ENCODE measurements at places on chromosomes 5 and 9.

- DNase-seq: no peak
These were observed 297.8 kb downstream of the CWC27 start for GRCh38 chr5:65066387-65067146.

DNA sequence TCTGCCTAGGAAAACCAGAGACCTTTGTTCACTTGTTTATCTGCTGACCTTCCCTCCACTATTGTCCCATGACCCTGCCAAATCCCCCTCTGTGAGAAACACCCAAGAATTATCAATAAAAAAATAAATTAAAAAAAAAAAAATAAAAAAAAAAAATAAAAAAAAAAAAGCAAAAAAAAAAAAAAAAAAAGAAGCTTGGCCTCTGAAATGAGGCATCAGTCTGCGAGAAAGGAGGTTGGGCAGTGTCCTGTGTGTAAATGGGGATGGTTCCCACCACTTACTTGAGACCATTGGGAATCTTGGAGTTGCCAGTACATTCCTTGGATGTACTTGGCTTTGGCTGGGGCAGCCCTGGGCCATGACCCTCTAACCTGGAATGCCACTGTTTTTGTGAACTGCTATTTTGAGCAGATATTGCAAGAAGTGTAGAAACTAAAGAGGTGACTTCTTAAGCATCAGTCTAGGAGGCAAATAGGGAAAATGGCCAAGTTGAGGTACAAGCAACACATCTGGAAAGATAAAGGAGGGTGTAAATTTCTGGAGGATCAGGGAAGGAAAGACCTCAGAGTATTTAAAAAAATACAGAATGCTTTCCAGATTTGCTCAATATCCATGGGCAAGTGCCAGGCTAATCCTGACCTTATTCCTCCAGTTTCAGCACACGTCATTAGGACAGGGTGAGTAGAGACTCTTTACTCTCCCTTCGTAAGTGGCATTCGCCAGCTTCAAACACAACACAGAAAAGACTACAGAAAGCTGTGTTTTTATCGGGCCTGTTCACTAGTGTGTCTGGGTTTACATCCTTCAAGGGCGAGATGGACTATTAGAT, 58.1 kb downstream of the HSPA4 start:
- DNase-seq: peak; percentile 11

- no peak for DNase-seq
These were observed 48.2 kb downstream of the RXRA start for GRCh38 chr9:134374301-134375010.

DNA sequence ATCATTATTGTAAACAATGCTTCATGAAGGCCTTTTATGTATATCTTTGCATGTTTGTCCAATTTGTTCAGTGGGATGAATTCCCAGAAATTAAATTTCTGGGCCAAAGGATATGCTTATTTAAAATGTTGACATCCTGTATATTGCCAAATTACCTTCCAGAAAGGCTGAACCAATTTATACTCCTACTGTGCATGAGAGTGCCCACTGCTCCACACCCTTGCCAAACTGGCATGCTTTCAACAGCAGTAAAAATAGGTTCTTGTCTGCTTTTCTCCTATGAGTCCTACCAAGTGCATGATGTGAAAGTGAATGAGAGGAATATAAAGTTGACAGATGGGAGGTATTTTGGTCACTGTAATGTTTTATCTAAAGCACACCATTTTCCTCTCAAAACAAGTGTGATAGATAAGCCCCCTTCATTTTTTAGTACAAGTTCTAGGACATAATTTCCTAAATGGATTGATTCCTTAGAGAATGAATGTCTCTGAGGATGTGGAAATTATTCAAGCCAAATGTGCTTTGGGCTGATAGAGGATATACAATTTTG, 70.5 kb upstream of the ERBIN start:
- DNase-seq: no peak

DNA sequence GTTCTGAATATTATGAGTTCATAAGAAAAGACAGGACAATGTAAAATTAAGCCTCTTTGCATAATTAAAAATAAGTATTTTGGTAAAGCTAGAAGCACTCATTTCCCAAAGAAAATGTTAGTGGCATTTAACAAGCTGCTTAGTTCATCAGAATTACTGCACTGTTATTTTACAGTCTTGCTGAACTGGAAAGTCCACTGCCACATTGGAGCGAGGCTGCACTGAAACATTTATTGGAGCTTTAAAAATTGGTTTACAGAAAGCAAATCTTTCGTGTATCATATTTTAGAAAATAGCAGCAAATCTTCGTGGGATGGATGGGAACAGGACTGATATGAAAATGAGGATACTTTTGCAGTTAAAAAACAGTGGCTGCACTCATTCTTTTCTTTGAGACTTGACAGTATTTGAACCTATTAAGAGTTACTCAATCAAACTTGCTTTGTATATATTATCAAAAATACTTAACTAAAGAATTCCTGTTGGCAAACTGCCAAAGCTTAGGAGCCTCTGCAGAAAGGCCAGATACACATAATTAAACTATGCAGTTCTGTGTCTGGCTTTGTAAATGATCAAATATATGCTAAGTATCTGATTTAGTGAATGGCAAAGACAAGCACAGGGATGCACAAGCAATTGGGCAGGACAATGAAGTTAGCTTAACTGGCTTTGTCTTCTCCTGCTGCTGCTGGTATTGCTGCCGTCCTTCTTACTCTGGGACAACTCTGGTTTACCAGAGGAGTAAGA, 16.5 kb upstream of the FBXL7 start:
- no peak for DNase-seq

DNA sequence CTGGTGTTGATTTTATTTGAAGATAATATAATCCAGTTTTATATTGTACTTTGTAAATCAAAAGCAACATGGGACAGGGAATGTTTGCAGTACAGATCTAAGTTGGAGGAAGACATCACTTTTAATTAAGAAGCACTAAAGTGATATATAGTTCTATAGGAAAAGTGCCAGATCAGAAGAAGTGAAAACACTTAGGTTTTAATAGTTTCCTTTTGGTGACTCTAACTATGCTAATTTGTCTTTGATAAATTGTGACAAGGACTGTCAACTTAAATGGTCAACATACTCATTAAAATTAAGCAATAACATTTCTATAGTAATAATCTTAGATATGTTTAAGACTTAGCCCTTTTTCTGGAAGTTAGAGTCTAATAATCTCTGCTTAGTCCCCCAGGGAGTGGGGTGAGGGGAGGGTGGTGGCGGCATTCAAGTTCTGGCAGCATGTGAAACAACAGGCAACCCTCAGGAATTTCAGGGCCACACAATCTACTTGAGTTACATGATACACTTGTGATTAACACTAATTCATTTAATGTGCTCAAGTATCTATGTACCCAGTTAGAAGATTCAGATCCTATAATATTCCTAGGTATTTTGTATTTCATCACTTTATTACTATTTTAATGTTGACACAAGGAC, 1026.5 kb downstream of the NR2F1-AS1 start:
- no peak for DNase-seq

GRCh38 chr5:133410335-133410828, 202.0 kb downstream of the FSTL4 start:
- DNase-seq: no peak

DNA sequence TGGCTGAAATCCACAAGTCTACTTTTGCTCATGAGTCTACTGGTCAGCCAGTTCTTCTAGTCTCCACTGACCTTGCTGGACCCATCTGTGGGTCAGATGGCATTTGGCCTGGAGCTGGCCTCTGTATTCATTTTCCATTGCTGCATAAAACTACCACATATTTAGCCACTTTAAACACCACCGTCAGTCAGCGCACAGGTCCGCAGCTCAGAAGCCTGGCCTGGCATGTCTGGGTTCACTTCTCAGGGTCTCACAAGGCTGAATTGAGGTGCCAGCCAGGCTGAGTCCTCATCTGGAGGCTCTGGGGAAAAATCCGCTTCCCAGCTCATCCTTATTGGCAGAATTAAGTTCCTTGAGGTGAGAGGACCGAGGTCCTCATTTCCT, 54.7 kb downstream of the BARX1 start:
- no peak for DNase-seq

GRCh38 chr9:107423540-107423939, 66.0 kb downstream of the KLF4 start:
- no peak for DNase-seq

GRCh38 chr5:14663734-14664269, 716 bp upstream of the OTULIN start:
- no peak for DNase-seq

DNA sequence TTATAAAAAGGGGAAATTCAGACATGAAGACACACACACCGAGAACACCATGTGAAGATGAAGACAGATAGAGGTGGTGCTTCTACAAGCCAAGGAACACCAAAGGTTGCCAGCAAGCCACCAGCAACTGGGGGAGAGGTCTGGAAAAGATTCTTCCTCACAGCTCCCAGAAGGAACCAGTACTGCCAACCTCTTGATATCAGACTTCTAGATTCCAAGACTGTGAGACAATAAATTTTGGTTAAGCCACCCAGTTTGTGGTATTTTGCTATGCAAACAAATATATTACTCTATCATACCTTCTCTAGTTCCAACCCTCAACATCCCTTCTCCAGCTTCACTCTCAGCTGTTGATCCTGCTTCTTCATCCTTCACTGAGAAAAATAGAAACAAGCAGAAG, 451.1 kb downstream of the EBF1 start:
- DNase-seq: no peak

DNA sequence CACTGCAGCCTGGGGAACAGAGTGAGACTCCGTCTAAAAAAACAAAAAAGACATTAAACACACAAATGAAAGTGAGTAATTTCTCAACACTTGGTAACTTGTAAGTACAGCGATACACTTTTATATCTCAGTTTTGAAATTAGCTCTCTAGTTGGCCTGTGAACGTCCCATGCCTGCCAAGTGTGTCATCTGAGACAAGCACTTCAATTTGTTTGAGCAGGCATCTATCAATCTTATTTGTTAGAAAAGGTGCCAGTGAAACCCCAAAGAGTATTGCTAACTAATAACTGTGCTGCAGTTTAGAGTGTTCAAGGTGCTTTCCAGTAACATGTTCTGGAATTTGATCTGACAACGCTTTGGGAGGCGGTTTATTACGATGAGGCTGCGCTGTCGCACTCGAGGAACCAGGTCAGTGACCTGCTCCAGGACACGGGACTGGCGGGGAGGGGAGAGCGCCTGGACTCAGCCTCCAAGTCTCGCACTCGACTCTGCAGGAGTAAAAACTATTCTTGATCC, 1.1 kb upstream of the SPIN1 start:
- no peak for DNase-seq

DNA sequence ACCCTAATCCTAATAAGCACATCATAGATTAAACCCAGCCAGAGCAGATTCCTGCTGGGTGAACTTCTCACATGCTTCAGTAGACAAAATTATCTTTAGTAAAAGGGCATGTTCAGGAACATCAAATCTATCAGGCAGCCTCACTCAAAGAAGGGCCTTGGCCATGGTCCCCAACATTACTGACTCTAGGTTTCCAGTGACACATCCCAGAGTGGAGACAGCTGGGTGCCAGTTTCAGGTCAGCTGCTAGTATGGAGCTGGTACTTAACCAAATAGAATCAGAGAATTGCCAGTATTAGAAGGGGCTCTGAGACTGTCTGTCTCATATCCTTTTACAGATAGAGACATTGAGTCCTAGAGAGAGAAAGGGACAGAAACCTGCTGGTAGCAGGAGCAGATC, 44.1 kb upstream of the GALNT10 start:
- no peak for DNase-seq

DNA sequence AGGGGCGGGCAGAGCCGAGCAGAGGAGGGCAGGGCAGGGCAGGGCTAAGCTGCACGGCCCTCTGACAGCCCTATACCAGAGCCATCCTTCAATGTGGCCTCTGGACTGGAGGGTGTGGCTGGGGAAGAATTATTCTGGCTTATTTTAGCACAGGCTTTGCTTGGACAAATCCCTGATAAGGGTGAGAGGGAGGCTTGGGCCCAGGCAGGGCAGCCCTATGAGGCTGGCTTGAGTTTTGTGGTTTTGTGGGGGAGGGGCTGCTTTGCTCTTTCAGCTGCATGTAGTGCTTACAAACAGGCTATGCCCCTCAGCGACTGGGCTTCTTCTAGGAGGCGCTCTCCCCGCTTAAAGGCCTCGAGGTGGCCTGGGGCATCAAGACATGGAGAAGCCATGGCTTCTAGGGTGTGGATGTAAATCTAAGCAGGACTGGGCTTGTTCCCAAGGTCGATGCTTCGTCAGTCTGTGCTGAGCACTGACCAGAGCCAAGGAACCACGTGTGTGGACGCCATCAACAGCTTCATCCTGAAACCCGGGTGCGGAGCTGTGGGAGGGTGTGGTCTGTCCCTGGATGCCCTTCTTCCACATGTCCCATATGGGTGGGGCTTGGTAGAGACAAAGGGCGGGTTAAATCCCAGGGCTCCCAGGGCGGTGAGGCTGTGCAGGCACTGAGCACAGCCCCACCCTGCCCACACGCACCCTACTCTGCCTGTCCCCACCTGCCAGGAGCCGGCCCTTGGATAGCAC, 45.7 kb upstream of the IPPK start:
- DNase-seq: peak; percentile 9

- DNase-seq: no peak
These were observed 39.5 kb downstream of the SMC5 start for GRCh38 chr9:70298245-70298771.

DNA sequence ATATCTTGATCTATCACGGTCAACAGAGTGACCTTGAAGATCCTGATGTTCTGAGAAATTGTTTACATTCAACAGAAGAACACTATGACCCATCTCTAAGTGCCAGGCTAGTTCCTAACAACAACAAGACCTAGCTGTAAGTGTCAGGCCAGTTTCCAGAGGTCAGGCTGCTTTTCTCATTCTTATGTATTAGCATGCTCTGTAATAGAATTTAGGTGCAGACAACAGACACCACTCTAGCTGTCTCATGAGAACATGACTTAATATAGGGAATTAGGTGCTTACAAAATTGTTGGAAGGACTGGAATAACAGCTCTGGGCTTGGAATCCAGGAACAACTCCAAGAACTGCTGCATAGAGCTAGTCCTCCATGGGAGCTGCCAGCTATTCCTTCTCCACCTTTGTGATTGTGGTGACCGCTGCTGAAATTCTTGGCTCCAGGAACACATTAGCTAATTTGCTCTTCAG, 138.7 kb downstream of the SNX18 start:
- DNase-seq: no peak

DNA sequence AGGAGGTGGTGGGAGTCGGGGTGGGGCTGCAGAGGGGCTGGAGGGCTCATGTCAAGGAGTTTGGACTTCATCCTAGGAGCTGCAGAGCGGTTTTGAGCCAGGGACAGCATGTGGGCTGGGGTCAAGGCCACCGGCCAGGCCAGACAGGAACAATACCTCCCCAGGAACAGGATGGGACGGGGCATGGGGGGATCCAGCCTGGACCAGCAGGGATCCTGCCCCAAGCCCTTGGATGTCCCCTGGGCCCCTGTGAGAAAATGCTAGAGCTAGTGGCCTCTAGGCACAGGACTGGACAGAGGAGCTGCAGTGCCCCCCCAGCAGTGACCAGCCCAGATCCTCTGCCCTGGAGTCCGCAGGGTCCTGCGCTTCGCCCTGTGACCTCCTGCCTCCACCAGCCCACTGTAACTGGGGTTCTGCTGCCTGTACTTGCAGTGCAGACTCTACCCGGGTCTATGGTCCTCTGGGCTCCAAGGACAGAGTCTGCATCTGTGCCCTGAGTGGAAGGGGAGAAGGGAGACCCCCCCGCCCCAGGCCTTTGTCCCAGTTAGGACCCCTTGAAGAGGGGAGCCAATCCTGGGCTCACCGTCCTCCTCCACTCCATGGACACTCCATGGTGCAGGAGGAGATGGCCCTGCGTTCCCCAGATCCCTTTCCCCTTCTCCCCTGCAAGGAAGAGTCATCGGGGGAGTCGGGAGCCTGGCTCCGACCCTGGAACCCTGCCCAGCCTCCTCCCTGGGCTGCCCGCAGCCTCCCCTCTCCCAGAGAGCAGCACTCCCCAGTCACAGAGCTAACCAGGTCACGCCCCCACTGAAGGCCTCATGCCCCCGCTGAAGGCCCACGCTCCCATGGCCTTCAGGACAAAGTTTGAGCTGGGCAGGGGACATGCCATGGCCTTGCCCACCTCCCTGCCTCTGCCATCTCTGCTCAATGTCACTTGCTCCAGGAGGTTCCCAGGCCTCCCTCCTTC, 3.0 kb upstream of the MXD3 start:
- no peak for DNase-seq
